ENCODE measurements at places on chromosomes 1 and 21.

DNA sequence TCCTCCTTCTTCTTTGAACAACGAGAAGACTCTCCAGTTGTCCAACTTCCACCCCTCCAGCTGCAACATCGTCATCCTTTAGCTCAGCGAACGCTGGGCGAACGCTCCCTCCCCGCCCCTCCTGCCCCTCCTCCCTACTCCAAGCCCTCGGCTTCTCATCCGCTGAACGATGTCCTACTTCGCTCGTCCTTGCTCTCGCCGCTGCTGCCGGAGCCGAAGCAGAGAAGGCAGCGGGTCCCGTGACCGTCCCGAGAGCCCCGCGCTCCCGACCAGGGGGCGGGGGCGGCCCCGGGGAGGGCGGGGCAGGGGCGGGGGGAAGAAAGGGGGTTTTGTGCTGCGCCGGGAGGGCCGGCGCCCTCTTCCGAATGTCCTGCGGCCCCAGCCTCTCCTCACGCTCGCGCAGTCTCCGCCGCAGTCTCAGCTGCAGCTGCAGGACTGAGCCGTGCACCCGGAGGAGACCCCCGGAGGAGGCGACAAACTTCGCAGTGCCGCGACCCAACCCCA is at the start of gene BCAN:
TSS of gene BCAN (plus strand) at position 357 of the 504 bp plus-strand sequence. CDS start 3,938 bp downstream, outside the sequence.
- DNase-seq, result no peak

DNA sequence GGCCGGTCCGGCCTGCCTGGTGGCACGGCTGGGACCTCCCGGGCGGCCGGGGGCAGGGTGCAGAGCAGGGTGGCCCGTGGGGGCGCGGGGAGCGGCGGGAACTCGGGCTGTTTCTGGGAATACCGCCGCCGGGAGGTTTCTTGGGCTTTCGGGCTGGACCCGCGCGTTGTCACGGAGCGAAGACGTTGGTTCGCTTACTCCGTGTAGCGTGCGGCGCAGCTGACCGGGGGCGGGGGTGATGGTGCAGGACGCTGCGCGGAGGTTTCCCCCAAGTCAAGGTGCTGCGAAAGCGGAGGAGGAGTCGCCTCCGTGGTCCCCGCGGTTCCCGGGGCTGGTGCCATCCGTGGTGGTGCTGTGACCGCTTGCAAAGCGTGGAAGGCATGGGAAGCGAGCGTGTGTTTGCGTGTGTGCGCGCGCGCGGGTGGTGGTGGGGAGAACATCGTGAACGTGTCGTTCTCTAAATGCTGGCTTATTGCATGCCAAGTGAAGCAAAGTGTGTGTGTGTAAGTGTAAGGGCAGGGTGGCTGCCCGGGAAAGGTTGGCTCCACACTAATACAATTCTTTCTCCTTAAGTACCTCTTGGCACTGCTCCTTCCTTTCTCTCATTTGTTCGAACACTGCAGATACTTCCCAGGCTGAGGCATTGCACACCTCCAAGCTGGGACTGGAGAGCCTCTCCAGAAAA is 1.1 kb downstream of the RYR2 start:
- DNase-seq, result no peak

- no peak for DNase-seq
Measured at GRCh38 chr1:223212441-223212840, 69.4 kb upstream of the TLR5 start.

GRCh38 chr21:44255511-44255981 is 6.2 kb downstream of the DNMT3L start:
- DNase-seq, result no peak
